ENCODE measurements at places on chromosomes 7 and 10.
A peak's percentile ranks its signal among the peaks of the same experiment; 100 is the strongest.

- no peak for DNase-seq
Observed at GRCh38 chr7:39459636-39460035, 106.6 kb upstream of the YAE1 start.

GRCh38 chr10:49281461-49281860 is 17.5 kb upstream of the C10orf71 start:
- DNase-seq, result no peak

DNA sequence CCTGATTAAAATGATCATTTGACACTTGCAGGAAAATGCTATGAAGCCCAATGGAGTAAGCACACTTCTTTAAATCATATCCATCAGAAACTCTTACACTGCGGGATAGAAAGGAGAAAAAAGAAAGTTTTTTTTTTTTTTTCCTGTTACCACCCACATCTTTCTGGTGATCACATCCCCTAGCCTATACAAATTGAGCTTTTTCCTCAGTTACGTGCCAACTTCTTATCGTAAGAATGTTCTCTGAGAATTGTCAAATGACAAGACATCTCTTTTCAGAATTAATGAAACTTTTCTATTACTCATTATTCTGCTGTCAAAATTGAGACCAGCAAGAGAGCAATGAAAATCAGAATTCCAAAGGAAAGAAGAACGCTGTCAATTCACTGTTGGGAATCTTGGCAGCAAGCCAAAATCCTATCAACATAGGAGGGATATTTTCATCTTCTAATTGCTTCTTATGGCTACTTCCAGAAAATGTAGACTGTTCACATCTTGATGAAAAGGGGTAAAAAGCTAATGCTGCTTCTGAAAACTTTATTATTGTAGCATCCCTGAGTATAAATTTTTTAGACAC is 179.5 kb downstream of the ADAM12 start:
- DNase-seq, result no peak

DNA sequence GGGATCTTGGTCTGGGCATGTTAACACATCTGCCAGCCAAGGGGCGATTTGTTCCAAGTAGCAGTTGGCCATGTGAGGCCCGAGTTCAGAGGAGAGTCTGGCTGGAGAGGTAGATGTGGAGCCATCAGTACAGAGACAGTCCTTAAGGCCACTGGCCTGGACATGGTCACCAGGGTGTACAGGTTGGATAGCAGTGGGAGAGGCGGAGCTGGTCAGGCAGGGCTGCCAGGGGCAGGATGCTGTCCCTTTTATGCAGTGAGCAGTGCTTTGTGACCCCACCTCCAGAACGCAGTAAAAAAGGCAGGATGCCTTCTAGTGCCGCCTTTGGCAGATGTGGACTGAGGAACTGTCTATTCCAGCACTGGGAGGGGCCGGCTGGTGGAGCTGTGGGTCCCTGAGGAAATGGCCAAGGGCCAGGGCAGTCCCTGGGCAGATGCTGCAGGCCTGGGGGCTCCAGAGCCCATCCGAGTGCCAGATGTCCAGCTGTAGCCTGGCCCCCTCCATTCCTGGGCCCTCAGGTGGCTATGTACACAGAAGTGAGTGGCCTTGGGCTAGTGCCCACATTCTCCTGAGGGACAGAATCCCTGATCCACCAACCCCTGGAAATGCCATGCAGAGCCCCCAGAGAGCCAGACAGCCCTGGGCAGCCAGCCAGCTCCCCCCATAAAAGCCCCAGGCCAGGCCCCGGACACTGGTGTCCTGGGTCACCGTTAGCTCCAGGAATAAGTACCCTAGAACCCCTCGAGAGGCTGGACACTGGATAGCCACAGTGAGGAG is 17.2 kb upstream of the MYL7 start:
- no peak for DNase-seq

DNA sequence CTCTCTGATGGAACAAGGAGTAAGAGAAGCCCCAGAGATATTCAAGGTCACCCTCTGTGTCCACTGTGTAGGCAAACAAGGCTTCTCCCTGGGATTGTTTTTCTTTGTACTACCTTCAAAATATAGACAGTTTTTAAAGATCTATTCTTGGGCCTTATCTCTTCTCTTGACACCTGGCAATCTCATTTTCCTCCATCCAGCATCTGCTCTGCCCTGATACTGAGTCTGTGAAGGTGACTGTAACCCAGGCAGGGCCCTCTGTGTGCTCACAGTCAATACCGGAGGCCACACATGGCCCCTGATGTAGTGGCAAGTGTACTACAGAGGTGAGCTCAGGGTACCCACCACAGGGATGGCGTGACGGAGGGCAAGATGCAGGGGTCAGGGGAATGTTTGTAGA is 221.1 kb downstream of the SNX10 start:
- DNase-seq, result no peak

DNA sequence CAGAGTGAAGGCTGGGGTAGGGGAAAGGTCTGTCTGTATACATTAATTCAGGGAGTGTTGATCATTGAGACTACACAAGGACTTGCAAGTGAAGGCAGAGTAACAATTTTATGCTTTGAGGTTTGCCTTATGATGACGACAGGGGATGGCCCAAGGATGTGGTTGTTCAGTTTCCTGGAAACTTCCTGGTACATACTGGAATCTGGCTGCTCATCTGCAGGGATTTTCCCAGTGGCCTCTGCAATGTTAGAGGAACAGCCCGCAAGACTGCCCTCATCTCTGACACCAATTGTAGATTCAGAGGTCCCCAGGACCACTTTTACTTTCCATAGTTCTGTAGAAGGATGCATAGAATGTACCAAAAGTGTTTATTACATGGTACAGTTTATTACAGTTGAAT is 189.6 kb downstream of the TMEM178B start:
- DNase-seq, result no peak

DNA sequence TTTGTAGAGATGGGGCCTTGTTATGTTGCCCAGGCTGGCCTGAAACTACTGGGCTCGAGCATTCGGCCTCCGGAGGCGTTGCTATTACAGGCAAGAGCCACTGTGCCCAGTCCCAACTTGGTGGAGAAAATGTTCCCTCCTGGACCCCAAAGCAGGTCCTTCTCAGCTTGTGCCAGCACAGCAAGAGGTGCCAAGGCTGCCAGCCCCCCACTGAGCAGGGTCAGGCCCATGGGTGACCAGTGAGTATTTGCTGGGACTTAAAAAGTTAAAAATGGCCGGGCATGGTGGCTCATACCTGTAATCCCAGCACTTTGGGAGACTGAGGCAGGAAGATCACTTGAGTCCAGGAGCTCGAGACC is 4.6 kb downstream of the MAFK start:
- no peak for DNase-seq

GRCh38 chr10:104440221-104440620 is 86.6 kb downstream of the CFAP58 start:
- DNase-seq, result no peak

DNA sequence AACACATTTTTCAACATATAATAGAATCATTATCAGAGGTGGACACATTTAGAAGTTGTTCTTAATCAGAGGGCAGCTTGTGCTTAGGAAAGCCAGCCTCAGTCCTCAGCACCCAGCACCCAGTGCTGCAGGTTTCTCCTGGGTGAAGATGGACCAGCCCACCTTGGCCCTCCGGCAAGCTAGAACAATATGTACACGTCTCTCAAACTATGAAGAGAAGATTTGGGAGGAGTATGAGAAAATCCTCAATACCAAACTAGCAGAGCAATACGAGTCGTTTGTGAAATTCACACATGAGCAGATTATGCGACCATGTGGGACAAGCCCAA is 13.5 kb upstream of the RALA start:
- DNase-seq, result no peak

GRCh38 chr10:15464381-15464780 is 93.3 kb upstream of the FAM171A1 start:
- DNase-seq, result no peak

GRCh38 chr7:50270531-50271018 is 33.9 kb upstream of the IKZF1 start:
- no peak for DNase-seq

DNA sequence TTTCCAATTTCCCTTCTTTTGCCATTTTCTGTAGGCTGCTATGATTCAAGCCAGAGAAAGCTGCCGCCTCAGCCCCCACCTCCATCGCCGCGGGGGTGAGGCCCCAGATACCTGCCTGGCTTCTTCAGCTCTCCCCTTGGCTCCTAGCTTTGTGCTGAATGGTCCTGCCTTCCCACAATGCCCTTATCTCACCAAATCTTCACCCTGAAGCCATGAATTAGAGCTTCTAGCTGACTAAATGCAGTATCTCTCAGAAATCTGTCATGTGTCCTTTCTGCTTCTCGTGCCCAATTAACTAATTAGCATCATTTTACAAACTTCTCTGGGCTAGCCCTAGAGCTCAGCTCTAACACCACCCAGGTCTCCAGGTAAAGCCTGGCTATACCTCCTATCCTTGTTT is 32.2 kb upstream of the GPNMB start:
- DNase-seq, result no peak

DNA sequence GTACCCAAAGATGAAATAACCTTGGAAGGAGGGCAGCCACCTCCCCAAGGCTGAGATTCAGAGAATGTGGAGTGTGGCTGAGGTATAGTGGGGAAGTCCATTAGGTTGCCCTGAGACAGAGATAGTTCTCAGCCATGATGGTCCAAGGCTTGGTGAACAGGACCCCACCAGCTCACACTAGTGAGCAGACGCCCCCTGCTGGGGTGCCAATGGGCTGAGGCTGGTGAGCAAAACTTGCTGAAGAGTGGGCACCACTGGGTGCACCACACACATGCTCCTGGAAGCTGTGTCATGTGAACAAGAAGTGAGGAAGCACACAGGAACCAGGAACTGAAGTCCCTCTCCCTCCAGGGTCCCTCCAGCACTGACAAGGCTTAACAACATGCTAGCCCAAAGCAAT is 8.9 kb downstream of the FBXL13 start:
- DNase-seq, result peak; percentile 75

- DNase-seq, result peak; percentile 48
Observed at GRCh38 chr10:52308251-52309031, 5.6 kb upstream of the DKK1 start.

DNA sequence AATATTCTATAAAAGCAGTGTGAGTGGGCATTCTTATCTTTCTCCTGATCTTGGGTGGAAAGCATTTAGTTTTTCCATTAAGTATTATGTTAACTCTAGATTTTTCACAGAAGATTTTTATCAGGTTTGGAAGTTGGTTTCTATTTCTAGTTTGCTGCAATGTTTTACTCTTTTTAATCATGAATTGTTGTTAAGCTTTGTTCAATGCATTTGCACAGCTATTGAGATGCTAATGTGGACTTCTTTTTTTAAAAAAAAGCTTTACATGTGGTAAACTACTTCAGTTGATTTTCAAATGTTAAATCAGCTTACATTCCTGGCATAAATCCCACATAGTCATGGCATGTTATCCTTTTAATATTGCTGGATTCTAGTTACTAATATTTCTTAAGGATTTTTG is 363.6 kb upstream of the NRP1 start:
- no peak for DNase-seq

DNA sequence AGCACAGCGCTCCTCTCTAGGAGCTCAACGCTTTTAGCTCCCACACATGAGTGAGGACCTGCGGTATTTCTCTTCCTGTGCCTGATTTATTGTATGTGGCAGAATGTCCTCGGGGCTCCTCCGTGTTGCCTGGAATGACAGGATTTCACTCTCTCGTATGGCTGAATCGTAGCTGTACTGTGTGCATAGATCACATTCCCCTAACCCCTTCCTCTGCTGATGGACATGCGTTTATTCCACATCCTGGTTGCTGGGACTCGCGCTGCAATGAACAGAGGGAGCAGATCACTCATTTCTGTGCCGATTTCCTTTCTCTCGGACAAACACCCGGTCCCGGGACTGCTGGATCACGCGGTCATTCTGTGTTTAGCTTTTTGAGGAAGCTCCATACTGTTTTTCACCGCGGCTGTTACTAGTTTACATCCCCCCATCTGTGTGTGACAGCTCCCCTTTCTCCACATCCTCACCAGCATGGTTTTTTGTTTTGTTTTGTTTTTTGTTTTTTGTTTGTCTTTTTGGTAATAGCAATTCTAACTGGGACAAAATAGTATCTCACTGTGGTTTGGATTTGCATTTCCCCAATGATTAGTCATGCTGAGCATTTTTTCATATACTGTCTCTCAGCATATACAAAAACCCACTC is 76.3 kb downstream of the FOXL3 start:
- DNase-seq, result no peak

- no peak for DNase-seq
Observed at GRCh38 chr10:62005281-62005680, 103.8 kb downstream of the ARID5B start.

GRCh38 chr10:11193001-11193551 is 175.4 kb downstream of the CELF2 start:
- no peak for DNase-seq

DNA sequence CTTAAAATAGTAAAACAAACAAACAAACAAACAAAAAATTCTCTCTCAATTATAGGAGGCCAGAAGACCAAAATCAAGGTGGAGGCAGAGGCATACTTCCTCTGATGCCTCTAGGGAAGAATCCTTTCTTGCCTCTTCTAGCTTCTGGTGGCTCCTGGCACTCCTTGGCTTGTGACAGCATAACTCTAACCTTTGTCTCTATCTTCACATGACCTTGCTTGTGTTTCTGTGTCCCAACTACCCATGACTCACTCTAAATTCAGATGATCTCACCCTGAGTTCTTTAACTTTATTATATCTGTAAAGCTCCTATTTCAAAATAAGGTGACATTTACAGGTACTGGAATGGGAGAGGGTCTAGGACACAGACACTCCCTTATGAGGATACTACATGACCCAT is 88.3 kb upstream of the ANTXRL start:
- DNase-seq, result no peak

GRCh38 chr7:29794959-29795629 is 11.2 kb upstream of the WIPF3 start:
- DNase-seq, result no peak

DNA sequence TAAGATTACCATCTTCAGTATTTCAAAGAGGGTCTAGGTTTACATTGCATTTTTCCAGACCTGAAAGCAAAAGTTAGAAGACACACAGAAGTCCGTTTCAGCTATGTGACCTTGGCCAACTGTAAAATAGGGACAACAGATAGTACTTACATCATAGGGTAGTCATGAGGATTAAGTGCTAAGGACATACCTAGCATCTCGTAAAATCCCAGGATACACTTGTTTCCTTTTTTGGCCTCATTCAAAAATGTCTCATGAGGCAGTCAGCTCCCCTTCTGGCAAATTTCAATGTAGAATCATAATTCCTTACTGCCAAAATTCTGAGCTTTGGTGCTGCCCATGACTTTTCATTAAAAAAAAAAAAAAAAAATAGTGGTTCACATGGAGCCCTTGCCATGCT is 6.4 kb upstream of the DUSP5 start:
- no peak for DNase-seq

DNA sequence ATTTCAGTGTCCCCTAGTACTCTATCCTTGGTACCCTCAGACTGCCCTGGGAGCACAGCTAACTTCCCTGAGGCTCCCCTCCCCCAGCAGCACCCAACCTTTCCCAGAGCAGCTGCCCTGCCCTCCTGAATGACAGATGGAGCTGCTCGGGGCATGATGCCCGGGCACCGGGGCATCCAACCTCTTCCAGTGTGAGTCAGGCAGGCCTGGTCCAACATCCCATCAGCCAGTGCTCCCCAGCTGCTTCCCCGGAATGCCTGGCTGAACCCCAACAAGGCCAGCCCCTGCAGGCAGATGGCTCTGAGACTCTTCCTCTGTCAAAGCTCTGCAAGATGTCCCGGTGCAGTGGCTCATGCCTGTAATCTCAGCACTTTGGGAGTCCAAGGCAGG is 11.9 kb upstream of the TSPAN15 start:
- peak; percentile 43 for DNase-seq

All from HT-29 (cell line).